Thyroid gland (tissue), 4 donors: ENCODE measurements at places on chromosomes 7 and 10. TPM values are rescaled to one million over a fixed set of nuclear protein-coding genes. Genes with fewer than 3 reads are reported as not detected.

- DNase-seq, result no peak
Measured at GRCh38 chr10:43355749-43356371, 15.6 kb upstream of the FXYD4 start.

OR2A7 gene
- 33.3 TPM for total RNA-seq

PTPRZ1 gene
- total RNA-seq, result 0.11 TPM

- no peak for DNase-seq
Measured at GRCh38 chr7:96359876-96360275, 38.0 kb upstream of the SLC25A13 start.

GRCh38 chr10:19041171-19041570, 7.4 kb upstream of the MALRD1 start:
- DNase-seq, result no peak

- DNase-seq, result peak; percentile 46
Measured at GRCh38 chr7:70512144-70512543, 619.8 kb upstream of the GALNT17 start.

- DNase-seq, result no peak
Measured at GRCh38 chr7:24340727-24341126, 56.7 kb downstream of the NPY start.

- DNase-seq, result no peak
Measured at GRCh38 chr10:88237896-88238614, 345.1 kb downstream of the RNLS start.

LRRTM3 gene
- total RNA-seq, result not detected

TNRC18 gene
- total RNA-seq, result 77.2 TPM

GRCh38 chr7:121531175-121532070, 135.3 kb upstream of the FAM3C start:
- no peak for DNase-seq
